Activated CD4-positive, alpha-beta memory T cell treated with anti-CD3 and anti-CD28 coated beads, Interleukin-2, amount 10 ng/mL, durations not matched to agents 7 days and 5 days (primary cell): ENCODE measurements at places on chromosomes 11 and 22. TPM values are rescaled to one million over a fixed set of nuclear protein-coding genes. Genes with fewer than 3 reads are reported as not detected.
A peak's percentile ranks its signal among the peaks of the same experiment; 100 is the strongest.

- peaks cover 73% of the 10 kb centered on the region for H3K36me3 ChIP-seq
- peak; percentile 62 for DNase-seq
- peaks cover 26% of the 10 kb centered on the region for H3K4me1 ChIP-seq
- no peak overlapping the region for H3K27ac ChIP-seq
- no peak overlapping the region for H3K4me3 ChIP-seq
- H3K27me3 ChIP-seq: no peaks in the 10 kb centered on the region
Measured at GRCh38 chr22:43993072-43993760, 30.9 kb upstream of the PARVB start.

DNA sequence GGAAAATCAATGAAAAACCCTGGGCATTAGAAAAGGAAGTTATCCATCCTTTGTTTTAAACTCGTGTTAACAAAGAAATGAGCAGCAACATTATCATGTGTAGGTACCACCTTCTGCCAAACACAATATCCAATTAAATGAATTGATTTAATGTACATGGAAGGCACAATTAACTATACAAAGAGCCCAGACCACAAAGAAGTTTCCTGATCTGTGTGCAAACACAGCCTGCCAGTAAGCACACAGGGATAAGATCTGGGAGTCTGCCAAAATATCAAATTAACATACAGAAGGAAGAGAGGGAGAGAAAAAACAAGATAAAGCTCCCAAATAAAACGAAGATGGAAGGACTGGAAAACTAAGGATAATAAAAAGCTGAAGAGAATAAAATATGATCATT, 54.1 kb upstream of the SLC25A1 start:
- no peak for DNase-seq
- H3K4me3 ChIP-seq: no peak overlapping the region
- H3K36me3 ChIP-seq: no peaks in the 10 kb centered on the region

DNA sequence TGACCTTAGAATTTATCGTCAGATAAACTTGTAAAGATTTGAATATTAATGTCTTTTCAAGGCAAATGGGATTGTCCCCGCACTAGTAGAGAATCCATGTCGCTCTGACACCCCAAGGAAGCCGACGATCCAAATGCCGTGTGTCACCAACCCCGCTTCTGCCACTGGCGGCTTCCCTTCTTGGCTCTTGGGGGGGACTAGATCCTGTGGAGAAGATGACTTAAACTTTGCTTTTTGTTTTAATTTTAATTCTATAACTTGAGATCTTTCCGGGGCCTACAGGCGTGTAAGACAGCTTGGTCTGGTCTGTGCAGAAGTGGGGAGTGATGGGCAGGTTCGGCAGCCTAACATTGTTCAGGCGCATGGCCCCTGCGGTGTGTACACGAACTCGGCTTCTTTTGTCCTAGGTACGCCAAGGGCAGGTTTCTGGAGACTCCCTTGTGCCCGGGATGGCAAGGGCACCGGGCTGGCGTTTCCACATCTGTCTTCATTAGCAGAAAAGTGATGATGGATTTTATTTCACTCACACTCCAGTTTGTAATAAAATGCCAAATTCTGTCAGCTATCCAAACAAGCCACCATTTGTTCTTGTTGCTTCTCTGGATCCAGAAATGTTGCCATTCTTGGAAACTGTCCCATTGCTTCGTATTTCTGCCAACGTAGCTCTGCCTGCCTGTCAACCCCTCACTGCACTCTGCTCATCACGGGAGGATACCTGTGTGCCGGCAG, 6.7 kb downstream of the YDJC start:
- H3K36me3 ChIP-seq: peaks cover 32% of the 10 kb centered on the region
- H3K27me3 ChIP-seq: no peaks in the 10 kb centered on the region
- H3K4me1 ChIP-seq: peaks cover 21% of the 10 kb centered on the region
- no peak for DNase-seq
- no peak overlapping the region for H3K27ac ChIP-seq

Gene MOGAT2
- total RNA-seq: not detected

DNA sequence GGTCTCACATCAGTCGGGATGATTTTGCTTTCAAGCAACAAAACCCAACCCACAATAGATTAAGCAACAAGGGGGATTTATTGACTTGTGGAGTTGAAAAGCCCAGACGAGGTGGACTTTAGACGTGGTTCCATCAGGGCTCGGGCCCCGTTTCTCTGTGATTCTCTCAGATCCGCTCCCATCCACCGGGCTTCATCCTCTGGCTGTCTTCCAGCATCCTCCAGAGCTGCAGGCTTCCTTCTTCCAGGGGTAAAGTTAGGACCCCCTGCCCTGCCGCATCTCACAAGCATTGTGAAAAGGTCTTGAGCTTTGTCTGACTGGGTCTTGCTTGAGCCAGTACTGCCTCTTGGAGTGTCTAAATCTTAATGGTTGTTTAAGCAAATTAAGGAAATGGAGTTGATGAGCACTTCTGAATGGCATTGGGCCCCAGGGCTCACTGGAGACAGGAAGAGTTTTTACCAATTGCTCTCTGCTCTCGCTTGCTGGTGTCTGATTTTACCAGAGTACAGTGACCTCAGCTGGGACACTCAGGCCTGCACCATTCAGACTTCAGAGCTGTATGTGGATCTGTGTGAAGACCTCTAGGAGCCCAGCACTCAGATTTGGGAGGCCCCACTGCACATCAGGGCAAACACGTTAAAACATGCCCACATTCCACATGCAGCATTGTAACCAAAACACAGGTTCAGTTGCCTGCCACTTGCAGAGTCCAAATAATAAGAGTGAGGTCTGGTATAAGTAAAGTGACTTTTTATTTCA, 13.5 kb upstream of the FTH1 start:
- DNase-seq: no peak
- H3K4me3 ChIP-seq: no peak overlapping the region
- H3K36me3 ChIP-seq: no peaks in the 10 kb centered on the region
- H3K27ac ChIP-seq: no peak overlapping the region
- peaks cover 5% of the 10 kb centered on the region for H3K4me1 ChIP-seq
- peaks cover under 1% of the 10 kb centered on the region for H3K27me3 ChIP-seq

- H3K4me1 ChIP-seq: no peaks in the 10 kb centered on the region
- peaks cover 7% of the 10 kb centered on the region for H3K27me3 ChIP-seq
- no peak overlapping the region for H3K27ac ChIP-seq
- no peak for DNase-seq
Measured at GRCh38 chr11:11016943-11017342, 159.1 kb upstream of the ZBED5 start.

DNA sequence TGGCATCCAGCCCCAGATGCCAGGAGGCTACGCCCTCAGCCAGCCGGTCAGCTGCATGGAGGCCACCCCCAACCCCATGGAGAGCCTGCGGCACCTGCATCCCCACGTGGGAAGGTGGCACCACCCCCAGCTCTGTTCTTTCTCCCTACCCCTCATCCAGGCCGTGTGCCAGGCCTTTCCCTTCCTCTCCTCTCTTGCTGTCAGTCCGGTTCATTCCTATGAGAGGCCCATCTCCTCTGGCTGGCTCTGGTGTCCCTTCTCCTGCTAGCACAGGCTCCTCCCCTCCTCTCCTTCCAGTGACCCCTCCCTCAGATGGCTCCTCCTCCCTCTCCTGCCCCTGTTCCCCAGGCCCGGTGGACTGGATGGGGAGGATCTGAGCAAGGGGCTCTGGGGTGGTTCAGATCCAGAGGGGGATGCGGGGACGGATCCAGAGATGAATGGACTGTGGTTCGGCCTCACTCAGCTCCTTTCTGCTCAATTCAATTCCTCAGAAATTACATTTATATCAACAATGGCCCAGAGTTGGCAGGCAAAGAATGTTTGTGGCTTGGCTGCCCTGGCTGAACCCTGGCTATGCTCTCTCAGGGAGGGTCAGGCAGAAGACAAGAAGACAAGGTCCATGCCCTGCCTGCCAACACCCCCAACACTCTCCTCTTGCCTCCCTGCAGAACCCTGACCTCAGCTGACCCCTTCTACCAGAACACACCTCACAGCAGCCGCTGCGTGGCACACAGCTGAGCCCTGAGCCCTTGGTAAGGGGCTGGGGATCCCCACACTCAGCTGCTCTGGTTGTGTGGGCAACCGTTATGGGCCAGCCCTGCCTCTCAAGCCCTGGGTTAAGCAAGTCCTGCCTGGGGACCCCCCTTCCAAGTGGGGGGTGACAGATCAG, 18.5 kb upstream of the LRRC10B start:
- H3K4me3 ChIP-seq: no peak overlapping the region
- H3K27me3 ChIP-seq: no peaks in the 10 kb centered on the region
- H3K27ac ChIP-seq: no peak overlapping the region

DNA sequence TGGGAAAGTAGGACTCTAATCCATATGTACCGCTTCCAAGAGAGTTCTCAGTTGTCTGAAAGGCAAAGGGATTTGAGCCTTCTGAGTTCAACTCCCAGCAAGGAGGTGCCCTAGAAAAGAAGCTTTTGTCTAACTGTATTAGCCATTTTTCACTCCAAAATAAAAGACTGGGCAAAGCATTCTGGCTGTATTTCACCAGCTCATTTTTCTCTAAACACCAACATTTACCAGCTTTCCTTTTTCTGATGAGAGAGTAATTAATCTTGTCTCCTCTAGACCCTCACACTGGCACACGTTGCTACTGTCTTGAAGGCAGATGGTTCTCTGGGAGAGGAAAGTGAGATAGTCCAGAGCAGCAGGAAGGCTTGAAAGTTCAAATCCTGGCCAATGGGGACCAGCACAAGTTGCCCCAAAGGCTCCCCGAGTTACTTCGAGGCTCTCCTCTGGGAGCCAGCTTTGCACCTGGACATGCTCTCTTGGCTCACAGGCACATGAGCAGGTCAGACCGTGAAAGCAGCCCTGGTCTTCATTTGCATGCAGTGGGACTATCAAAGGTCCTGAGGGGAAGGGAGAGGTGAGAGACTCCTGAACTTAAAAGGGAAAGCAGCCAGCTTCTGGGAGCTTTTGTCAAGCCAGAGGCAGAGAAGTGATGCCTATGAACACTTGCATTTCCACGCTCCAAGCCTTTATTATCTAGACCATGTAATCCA, 100.0 kb downstream of the NTM start:
- no peaks in the 10 kb centered on the region for H3K4me1 ChIP-seq
- H3K27me3 ChIP-seq: no peaks in the 10 kb centered on the region
- no peak overlapping the region for H3K27ac ChIP-seq
- H3K36me3 ChIP-seq: no peaks in the 10 kb centered on the region

Gene GUCY1A2
- not detected for total RNA-seq

DNA sequence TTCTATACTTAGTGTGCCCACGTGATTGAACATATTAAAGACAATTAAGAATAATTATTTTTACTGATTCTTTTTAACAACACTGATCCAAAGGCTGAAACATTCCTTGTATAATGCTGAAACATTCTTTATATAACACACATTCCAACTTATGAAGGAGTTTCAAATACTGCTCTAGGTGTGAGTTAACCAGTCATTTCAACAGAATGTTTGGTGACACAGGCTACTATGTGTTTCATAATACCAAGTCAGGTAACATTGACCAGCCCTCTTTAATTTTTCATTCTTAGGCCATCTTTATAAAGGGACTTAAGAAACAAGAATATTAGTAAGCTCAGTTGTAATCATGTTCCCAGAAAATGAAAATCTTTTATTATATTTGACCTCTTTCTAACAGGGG, 136.6 kb downstream of the ELP4 start:
- H3K27ac ChIP-seq: no peak overlapping the region
- DNase-seq: no peak
- H3K36me3 ChIP-seq: no peaks in the 10 kb centered on the region
- H3K4me3 ChIP-seq: no peak overlapping the region
- no peaks in the 10 kb centered on the region for H3K27me3 ChIP-seq

GRCh38 chr11:37504921-37505320, 906.9 kb upstream of the RAG2 start:
- H3K4me3 ChIP-seq: no peak overlapping the region
- H3K27ac ChIP-seq: no peak overlapping the region
- no peaks in the 10 kb centered on the region for H3K4me1 ChIP-seq
- DNase-seq: no peak

- peaks cover 19% of the 10 kb centered on the region for H3K36me3 ChIP-seq
- no peak for DNase-seq
- no peak overlapping the region for H3K4me3 ChIP-seq
- H3K4me1 ChIP-seq: peaks cover 24% of the 10 kb centered on the region
- H3K27ac ChIP-seq: peak overlapping the region; percentile 7
Measured at GRCh38 chr11:20161923-20162744, 1.9 kb upstream of the DBX1 start.

Gene TNNT3
- total RNA-seq: 6.6 TPM

GRCh38 chr11:123608371-123608770, 46.1 kb downstream of the SCN3B start:
- peaks cover 63% of the 10 kb centered on the region for H3K36me3 ChIP-seq
- H3K27ac ChIP-seq: no peak overlapping the region
- no peaks in the 10 kb centered on the region for H3K4me1 ChIP-seq
- H3K4me3 ChIP-seq: no peak overlapping the region

DNA sequence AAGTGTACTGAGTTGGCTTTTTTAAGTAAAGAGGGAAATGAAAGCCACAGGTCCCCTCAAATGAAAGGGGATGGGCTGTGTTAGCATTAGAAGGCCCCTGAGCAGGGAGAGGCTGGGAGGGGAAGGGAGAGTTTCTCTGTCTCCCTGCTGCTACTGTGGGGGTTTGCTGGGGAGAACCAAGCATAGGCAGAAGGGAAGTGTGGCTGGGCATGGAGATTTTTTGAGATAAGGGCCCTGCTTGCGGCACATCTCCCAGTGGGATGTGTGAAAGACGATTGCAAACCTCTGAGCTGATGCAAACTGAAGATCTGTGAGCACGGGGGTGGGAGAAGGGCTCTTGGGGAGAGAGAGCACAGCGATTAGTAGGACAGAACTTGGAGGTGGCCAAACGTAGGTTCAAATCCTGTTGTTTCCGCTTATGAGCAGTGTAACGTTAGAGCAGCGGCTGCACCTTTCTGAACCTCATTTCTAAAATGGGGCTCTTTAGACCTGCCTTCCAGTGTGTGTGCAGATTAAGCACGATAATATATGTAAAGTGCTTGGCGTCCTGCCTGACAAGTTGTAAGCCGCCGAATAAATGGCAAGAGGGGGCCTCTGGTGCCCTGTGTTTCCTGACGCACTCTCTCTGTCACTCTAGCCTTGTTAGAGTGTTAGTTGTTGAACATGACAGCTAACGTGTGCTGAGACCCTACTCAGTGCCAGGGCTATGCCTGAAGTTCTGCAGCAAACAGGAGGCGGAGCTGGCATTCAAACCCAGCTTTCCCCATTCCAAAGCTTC, 122.3 kb downstream of the GRIK4 start:
- H3K4me3 ChIP-seq: no peak overlapping the region
- H3K27ac ChIP-seq: no peak overlapping the region
- no peaks in the 10 kb centered on the region for H3K27me3 ChIP-seq
- no peaks in the 10 kb centered on the region for H3K36me3 ChIP-seq
- H3K4me1 ChIP-seq: no peaks in the 10 kb centered on the region

- H3K36me3 ChIP-seq: peaks cover 9% of the 10 kb centered on the region
- H3K27me3 ChIP-seq: no peaks in the 10 kb centered on the region
- H3K4me1 ChIP-seq: peaks cover 7% of the 10 kb centered on the region
- DNase-seq: no peak
- no peak overlapping the region for H3K27ac ChIP-seq
Measured at GRCh38 chr11:96147186-96147585, 195.8 kb downstream of the MAML2 start.

DNA sequence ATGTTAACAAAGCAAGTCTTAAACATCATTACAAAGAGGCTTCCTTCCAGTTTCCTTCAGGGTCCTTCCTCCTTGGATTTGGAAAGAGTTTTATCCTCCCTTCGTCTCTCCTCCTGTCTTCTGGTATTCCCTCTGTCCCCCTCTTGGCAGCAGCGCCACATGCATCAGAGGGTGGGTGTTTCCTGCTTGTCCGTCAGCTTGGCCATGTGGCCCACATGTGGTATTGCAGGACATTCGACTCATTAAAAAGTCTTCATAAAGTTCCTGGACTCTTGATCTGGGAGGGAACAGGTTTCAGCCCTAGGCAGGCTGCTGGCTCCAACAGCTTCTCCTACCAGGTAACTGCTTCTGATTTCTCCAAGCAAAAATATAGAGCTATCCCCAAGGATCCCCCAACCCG, 189.8 kb downstream of the CSNK2A3 start:
- peaks cover 22% of the 10 kb centered on the region for H3K27me3 ChIP-seq
- no peak for DNase-seq
- no peak overlapping the region for H3K27ac ChIP-seq
- H3K36me3 ChIP-seq: no peaks in the 10 kb centered on the region
- H3K4me3 ChIP-seq: no peak overlapping the region

Gene PAK1
- total RNA-seq: 47.1 TPM
